OCI-M1 (cell line): ENCODE measurements at places on chromosomes 4 and X.

- DNase-seq: no peak
These were observed 119.0 kb downstream of the NKX6-1 start for GRCh38 chr4:84379917-84380641.

GRCh38 chr4:92872604-92873003, 568.8 kb downstream of the GRID2 start:
- no peak for DNase-seq

DNA sequence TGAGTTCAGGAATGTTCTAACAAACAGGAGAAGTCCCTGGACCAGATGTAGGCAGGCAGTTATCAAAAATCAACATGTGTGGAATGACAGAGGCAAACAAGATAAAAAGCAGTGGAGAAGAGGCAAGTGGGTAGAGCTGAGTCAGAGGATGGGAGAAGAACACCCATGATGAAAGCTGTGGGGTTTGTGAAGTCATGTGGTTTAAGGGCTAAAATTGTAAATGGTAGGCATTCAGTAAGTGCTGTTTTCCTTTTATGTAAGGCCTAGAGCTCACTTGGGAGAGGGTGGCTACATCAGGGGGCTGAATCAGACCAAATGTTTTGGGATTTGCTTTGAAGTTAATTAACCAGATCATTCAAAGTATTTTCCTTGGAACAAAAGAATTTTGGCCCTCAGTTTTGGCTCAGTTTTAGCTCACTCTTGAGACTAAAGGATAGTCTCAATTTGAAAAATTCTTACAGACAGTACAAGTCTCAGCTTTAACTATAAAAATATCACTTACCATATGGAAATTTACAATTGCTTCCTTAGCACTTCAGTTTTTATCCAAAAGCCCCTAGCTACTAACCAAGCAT, 114.5 kb upstream of the PCDH7 start:
- peak; percentile 73 for DNase-seq

DNA sequence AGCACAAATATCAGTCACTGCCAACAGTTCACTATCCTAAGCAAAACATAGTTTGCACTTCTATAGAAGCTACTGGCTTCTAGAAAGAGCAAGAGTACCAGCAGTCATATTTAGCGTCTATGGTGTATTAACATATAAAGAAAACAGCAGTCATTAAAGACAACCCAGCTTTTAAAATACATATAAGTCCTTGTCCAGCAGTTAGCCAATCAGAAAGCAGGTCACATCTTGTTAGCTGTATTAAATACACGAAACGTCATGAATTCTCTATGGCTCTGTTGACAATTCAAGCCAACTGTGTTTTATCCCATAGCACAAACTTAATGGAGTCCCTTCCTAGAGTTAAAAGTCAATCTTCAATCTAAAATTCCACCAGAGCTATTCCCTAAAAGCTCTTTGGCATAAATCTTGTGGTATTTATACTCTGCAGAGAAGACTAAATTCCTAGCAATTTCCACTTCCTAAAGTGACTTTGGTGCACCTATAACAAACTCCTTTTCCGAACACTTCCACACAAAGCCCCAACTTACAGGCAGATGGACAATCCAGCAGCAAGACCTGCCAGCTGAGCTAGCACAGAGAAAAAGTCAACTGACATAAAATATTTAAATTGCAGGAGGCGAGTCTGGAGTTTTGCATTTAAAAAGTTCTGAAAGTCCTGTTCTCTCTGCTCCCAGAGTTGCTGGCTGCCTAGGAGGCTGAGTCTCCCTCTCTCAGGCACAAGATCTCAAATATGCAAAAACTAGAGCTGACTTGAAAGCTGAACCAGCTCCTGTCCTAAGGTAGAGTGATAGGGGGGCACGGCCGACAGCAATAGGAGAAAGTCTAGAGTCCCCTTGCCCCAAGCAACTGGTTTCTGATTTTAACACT, 1.3 kb downstream of the LDB2 start:
- peak; percentile 43 for DNase-seq

GRCh38 chrX:19881559-19881958, 5.8 kb downstream of the SH3KBP1 start:
- DNase-seq: no peak

GRCh38 chr4:152434011-152434410, 101.9 kb downstream of the FBXW7 start:
- no peak for DNase-seq
